Tibial nerve (tissue), 4 donors: ENCODE measurements at places on chromosomes 11 and 22. TPM values are rescaled to one million over a fixed set of nuclear protein-coding genes. Genes with fewer than 3 reads are reported as not detected.

The OR52I2 gene
- not detected for total RNA-seq

The SUSD2 gene
- 9.0 TPM for total RNA-seq

The OR52N4 gene
- not detected for total RNA-seq

The NTM gene
- total RNA-seq: 11.4 TPM

The PTGDR2 gene
- 0.30 TPM for total RNA-seq

The KCNK7 gene
- total RNA-seq: 0.63 TPM

The TRPM5 gene
- total RNA-seq: not detected

The CATSPERZ gene
- not detected for total RNA-seq

DNA sequence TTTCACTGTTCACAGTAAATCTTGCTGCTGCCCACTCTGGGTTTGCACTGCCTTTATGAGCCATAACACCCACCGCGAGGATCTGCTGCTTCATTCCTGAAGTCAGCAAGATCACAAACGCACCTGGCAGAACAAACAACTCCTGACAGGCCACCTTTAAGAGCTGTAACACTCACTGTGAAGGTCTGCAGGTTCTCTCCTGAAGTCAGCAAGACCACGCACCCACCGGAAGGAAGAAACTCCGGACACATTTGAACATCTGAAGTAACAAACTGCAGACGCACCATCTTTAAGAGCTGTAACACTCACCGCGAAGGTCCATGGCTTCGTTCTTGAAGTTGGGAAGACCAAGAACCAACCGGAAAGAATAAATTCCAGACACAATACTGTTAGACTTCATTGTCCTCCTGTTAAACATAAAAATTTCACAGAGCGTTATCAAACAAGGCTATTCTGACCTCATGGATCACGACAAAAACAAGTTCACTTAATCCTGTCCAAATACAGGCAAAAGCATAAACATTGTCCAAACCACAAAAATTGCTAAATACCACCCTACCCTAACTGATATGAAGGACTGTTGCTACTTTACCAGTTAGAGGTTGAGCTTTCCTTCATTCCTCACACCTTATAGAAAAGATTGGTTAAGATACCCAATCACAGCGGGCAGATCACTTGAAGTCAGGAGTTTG, 3.0 kb upstream of the CCDC117 start:
- DNase-seq: no peak

DNA sequence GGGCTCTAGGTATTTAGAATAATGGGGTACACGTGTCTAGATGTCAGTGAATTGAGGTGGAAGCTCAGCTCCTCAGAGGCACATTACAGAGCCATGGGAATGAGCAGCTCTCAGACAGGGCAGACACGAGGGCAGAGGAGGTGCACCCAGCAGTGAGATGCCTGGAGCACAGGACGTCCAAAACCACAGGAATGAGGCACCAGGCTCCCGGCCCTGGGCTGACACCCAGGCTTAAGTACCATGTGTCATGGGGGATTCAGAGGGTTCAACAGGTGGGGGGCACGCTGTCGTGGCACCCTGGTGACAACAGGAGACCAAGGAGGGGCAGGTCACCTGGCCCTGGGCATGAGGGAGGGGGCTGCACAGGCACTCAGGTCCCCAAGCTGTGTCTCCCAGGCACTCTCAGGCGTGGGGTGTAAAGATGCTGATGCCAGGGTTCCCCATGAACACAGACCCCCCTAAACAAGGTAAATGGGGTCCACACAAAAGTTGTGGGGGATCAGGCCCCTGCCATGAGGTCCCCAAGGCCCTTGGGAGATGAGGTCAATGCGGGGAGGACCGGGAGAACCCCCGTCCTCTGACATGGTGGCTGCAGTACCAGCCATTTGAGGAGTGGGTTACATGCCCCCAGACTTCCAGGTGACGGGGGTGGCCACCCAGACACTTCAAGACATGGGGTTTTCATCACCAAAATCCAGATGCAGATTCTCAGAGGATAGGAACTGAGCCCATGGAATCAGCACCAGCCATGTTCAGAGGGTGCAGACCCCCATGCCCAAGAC, 5.6 kb upstream of the SYT8 start:
- DNase-seq: no peak

GRCh38 chr22:36771356-36772063, 4.4 kb downstream of the IFT27 start:
- DNase-seq: no peak

GRCh38 chr11:134261626-134262488, 8.5 kb downstream of the ACAD8 start:
- DNase-seq: no peak

- DNase-seq: no peak
Observed at GRCh38 chr22:24002851-24003250, 2.4 kb downstream of the GSTT4 start.

- DNase-seq: no peak
Observed at GRCh38 chr11:25065746-25066145, 568.9 kb downstream of the LUZP2 start.

- no peak for DNase-seq
Observed at GRCh38 chr22:35202376-35202775, 54.9 kb upstream of the HMGXB4 start.

- DNase-seq: peak; percentile 66
Observed at GRCh38 chr11:69008737-69009440, 4.2 kb downstream of the MRGPRF start.

- DNase-seq: peak; percentile 85
Observed at GRCh38 chr11:77073328-77074001, 6.7 kb downstream of the CAPN5 start.

GRCh38 chr11:12331239-12331874, 46.0 kb upstream of the PARVA start:
- DNase-seq: peak; percentile 77

DNA sequence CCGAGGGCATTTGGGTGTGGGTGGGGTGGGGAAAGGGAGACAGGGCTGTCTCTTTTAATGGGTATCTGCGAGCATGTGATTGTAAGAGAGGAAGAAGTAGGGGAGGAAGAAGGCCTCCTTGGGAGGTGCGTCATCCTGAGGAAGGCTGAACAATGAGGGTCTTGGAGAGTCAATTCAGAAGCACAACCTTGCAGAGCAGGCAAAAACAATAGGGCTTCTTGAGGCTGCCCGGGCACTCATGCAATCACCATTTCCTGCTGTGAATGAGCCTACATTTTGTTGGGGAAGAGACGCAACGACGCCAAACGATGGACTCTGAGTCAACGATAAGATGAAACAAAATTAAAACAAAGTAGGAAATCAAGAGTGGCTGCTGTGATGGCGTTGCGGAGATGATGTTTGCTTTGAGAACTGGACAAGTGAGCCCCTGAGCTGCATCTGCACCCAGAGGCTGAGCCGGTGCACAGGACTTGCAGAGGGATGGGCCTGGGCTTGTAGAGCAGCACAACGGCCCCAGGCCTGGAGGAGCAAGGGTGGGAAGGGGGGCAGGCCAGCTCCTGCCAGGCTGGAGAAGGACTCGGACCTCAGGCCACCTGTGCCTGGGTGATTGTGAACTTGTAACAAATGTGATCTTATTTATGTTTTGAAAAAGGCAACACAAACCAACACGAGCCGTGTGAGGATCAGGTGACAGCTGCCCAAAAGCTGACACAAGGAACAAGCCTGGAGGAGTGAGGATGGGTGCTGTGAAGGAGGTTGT, 92.3 kb upstream of the B3GAT1 start:
- no peak for DNase-seq

DNA sequence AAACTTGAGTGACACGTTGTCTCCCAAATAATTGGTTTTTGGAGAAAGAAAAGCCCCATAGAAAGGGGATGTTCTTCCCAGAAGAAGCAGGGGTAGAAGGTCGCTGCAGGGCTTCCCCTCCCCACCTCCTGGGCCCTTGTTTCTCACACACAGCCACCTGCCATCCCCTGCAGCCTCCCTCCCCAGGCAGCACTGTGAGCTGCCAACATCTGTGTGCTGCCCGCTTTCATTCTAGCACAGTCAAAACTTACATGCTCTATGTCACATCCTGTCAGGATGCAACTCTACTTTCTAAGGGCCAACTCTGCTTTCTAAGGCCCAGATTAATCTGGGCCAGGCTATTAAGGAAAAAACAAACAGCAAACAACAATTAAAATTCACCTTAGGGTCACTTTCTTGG, 309.4 kb upstream of the ZC3H12C start:
- DNase-seq: no peak

DNA sequence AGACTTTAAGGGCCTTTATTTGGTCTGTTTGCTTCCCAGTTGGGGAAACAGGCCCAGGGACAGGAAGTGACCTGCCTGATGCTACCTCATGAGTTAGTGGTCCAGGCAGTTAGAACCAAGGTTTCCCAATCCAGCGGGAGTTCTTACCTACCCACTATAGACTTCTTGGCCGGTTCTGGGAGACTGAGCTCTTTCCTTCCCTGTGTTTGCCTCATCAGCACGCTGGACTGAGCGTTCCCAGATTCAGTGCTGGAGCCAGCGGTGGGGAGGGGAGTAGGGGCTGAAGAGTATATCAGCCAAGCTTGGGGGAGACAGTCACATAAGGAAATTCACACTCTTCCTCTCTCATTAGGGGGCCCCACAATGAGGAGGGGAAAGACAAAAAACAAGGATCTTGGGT, 27.1 kb downstream of the TIMP3 start:
- DNase-seq: no peak

GRCh38 chr11:130087294-130087926, 17.7 kb downstream of the APLP2 start:
- DNase-seq: no peak

DNA sequence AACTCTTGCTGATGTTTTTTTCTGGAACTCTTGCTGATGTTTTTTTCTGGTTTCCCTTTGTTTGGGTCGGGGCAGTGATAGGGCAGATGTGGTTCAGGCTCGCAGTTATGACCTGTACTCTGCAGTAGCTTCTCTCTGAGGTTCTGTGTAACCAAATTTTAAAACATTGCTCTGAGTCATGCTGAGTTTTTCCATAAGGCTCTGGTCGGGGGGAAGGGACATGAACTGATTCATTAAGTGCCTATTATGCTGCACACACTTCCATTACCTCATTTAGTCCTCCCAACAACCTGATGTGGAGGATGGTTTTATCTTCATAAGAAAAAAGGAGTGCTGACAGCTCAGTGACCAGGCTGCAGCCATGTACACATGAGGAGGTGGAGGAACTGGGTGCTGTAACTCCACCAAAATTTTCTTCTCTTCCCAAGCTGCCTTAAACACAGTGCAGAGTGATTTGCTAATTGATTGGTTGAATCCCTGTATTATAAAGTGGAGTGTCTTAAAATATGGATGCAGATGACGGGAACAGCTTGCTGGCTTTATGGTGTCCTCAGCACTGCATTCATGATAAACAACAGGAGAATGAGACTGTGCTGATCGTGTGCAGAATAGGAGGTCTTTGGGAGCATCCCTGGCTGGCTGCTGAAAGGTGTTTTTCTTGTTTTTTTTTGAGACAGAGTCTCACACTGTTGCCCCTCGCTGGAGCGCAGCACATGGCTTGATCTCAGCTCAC, 19.1 kb downstream of the TNRC6B start:
- no peak for DNase-seq

DNA sequence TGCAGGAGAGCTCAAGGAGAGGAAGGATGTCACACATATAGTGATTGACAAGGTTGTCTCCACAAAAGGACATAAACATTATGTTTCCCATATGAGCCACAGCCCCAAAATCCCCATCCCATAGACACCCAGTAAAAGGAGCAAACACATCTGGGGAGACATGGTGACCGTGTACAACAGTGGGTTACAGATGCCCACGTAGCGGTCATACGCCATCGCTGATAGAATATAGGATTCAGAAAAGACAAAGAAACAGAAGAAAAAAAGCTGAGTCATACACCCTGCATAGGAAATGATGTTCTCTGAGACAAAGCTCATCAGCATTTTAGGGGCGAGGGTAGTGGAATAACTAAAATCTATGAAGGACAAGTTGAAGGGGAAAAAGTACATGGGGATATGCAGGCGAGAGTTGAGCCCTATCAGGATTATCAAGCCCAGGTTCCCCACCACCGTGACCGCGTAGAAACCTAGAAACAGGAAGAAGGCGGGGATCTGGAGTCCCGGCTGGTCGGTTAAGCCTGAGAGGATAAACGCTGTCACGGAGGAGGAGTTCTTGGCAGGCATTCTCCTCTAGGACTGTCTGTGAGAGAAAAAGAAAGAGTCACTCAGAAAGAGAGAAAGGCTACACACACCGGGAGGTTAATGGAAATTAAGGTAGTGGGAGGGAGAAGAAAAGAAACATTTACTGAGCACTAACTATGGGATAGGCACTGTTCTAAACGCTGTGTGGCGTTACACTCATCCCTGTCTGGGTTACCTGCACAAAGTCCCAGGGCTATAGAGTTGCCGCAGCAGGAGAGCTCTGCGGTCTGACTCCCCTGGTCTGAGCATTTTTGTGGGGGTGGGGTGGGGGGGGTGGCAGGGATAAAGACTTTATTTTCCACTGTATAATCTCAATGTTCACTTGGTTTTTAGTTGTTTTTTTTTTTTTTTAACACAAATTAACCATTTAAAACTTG, 36.1 kb upstream of the OR8B8 start:
- DNase-seq: no peak

- DNase-seq: no peak
Observed at GRCh38 chr11:9787260-9787659, 123.4 kb downstream of the SWAP70 start.

DNA sequence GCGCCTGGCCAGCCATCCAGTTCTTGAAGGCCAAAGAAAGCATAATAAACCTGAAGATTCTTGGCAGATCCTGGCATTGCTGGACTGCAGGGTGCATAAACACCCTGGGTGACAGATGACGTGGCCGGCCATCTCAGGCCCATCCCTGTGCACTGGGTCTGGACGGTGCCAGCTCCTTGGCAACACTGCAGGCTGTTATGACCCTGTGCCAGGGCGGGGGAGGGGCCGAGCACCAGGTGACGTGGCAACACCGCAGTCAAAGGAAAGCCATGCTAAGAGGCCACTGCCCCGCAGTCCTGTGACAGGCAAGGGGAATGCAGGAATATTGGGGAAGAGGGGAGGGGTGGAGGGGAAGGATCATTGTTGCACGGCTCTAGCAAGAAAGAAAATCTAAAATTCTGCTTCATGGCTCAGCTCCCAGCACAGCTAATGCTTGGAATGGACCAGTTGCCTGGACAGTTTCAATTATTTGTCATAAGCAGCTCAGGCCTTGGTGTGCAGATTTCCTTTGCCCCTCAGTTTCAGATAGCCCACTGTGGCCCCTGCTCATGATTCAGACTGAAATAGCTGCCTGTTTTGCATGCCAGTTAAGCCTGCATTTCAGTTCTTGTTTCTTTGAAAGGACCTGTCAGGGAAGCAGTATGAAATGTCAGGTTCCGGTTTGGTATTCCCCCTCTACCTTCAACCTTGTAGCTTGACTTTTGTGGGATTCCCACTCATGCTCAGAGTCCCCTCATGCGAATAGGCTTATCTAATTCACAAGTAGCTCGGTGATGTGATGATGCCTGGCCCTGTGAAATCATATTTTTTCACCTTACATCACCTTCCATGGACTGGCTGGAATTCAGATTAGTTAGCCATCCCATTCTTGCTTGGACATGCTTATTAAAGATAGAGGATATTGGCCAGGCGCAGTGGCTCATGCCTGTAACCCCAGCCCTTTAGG, 29.7 kb upstream of the DDX6 start:
- DNase-seq: peak; percentile 16

- no peak for DNase-seq
Observed at GRCh38 chr22:33920197-33920540, at the start of gene LARGE1. Gene LARGE1 (minus strand): TSS chr22:33920476.

- no peak for DNase-seq
Observed at GRCh38 chr11:95414217-95414616, 183.2 kb upstream of the SESN3 start.
